ENCODE measurements at places on chromosomes 3 and 15. TPM values are rescaled to one million over a fixed set of nuclear protein-coding genes. Genes with fewer than 3 reads are reported as not detected.

Gene ATP10A
- 6.8 TPM for total RNA-seq

Gene USP50
- total RNA-seq: not detected

Gene GOLGA8S
- total RNA-seq: 0.18 TPM

Gene PLA2G4E
- total RNA-seq: not detected

Gene SOX2
- total RNA-seq: 0.88 TPM

Gene GOLGA8T
- 0.66 TPM for total RNA-seq

Gene KIF23
- 91.2 TPM for total RNA-seq

Gene HDC
- total RNA-seq: not detected

Gene LXN
- 81.7 TPM for total RNA-seq

Gene TGM5
- not detected for total RNA-seq

Gene TMC3
- total RNA-seq: not detected

Gene MTFMT
- total RNA-seq: 23.7 TPM

Gene FGF12
- total RNA-seq: 0.38 TPM

Gene CORO2B
- 3.7 TPM for total RNA-seq
